Activated CD8-positive, alpha-beta memory T cell treated with anti-CD3 and anti-CD28 coated beads, Interleukin-2, amount 50 U/mL, for 48 hours (primary cell): ENCODE measurements at places on chromosomes 3 and 15.

- no peak for DNase-seq
These were observed 8.1 kb upstream of the CLDN11 start for GRCh38 chr3:170410428-170411029.

DNA sequence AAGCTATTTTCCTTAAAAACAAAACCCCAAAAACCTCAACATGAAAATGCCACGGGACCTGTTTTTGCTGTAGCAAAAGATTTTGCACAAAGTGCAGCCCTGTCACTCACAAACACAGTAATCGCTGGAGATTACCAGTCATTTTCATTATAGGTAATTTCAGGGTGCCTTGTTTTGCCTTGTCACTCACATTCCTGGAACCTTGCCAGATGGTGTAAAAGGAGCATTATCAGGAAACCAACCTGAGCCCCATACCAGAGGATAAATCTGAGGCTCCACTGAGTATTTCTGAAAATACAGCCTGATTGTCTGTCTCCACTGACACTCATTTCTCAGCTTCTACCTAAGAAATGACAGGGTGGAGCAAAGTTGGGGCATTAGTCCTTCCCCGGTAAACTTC is 791.3 kb upstream of the LMCD1 start:
- no peak for DNase-seq

DNA sequence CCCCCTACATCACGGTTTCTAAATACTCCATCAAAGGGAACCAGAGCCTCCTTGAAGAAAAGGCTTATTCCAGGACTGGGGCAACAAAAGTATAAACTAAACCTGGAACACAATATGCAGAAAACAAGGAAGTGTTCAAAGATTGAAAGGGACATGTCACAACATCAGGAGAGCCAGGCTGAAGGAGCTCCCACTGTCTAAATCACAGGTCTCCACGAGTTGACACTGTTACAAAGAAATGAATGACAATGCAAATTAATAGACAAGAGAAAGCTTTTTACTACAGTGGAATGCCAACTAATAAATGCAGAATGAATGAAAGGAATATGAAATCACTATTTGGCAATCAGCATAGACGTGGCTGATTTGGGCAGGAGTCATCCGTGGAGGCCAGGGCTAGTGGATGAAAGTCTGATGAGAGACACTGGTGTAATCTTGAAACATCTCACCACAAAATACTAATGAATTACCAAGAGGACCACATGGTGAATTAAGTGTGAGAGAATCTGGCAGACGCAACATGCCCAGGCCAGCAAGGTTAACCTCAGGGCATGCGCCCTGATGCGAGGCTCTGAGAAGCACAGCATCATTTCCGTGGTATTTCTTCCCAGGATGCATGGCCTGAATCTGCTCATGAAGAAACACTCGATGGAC is 123.8 kb upstream of the TJP1 start:
- DNase-seq = no peak

- no peak for DNase-seq
These were observed 554.8 kb downstream of the TUSC7 start for GRCh38 chr3:117264204-117264994.

DNA sequence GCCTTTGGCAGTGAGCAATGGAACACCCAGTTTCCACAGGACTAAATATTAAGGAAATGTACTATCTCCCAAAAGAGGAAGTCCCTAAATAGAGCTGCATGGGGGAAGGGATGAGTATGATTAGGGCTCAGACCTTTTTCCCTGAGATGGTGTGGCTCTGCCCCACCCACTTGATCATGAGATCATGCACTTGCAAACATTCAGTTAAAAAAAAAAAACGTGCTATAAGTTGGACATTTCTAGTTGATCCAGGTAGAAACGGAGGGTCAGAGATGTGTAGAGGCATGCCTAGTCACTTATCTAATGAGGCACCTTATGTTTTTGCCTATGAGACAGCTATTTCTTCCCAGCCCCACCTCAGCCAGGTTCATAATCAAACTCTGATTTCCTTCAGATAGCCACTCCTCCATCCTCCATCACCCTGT is 24.5 kb upstream of the SSR3 start:
- DNase-seq = no peak
